ENCODE measurements at places on chromosomes 6 and 20.

DNA sequence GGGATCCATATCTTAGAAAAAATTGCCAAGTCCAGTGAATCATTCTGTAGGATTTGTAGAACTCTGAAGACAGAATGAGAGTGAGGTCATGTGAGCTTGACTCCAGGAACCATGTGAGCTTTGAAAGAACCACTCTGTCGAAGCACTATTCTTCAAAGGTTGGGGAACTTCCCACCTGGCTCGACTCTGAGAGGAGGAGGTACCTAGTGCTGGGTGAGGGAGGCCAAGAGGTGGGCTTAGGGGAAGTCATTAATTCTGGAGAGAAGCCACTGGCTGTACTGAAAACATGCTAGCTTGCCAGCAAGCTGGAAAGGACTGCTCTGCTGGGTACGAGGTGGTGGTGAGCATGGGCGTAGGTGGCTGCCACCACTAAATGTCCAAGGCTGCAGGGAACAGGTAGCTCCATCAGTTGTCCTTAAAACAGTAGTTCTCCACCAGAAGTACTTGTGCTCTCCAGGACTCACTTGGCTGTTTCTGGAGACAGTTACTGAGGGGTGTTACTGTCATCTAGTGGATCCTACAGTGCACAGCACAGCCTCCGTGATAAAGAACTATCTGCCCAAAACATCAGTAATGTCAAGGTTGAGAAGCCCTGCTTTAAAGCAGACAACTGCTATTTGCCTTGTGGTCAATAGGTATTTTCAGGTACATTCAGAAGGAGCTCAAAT, 34.7 kb upstream of the SYNJ2 start:
- no peak for DNase-seq

- no peak for DNase-seq
Measured at GRCh38 chr6:47179286-47179685, 130.4 kb downstream of the TNFRSF21 start.

- DNase-seq, result no peak
Measured at GRCh38 chr20:7147220-7147601, 379.7 kb downstream of the BMP2 start.

GRCh38 chr6:110485491-110485890, 9.1 kb upstream of the SLC22A16 start:
- DNase-seq, result no peak

- DNase-seq, result no peak
Measured at GRCh38 chr6:46305833-46306232, 135.1 kb upstream of the ENPP5 start.

DNA sequence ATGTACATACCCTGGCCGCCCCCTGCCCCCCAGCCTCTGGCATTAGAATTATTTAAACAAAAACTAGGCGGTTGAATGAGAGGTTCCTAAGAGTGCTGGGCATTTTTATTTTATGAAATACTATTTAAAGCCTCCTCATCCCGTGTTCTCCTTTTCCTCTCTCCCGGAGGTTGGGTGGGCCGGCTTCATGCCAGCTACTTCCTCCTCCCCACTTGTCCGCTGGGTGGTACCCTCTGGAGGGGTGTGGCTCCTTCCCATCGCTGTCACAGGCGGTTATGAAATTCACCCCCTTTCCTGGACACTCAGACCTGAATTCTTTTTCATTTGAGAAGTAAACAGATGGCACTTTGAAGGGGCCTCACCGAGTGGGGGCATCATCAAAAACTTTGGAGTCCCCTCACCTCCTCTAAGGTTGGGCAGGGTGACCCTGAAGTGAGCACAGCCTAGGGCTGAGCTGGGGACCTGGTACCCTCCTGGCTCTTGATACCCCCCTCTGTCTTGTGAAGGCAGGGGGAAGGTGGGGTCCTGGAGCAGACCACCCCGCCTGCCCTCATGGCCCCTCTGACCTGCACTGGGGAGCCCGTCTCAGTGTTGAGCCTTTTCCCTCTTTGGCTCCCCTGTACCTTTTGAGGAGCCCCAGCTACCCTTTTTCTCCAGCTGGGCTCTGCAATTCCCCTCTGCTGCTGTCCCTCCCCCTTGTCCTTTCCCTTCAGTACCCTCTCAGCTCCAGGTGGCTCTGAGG, 7.6 kb downstream of the CDKN1A start:
- DNase-seq, result no peak

- DNase-seq, result no peak
Measured at GRCh38 chr6:2900821-2901644, 2.1 kb downstream of the SERPINB9 start.

GRCh38 chr20:35269055-35269781, 8.7 kb downstream of the MMP24OS start:
- no peak for DNase-seq

GRCh38 chr6:8858854-8859331, 423.5 kb upstream of the SLC35B3 start:
- DNase-seq, result no peak

- DNase-seq, result no peak
Measured at GRCh38 chr6:122405417-122405816, 6.0 kb downstream of the HSF2 start.

- DNase-seq, result no peak
Measured at GRCh38 chr20:45904583-45905504, 7.1 kb downstream of the PLTP start.

DNA sequence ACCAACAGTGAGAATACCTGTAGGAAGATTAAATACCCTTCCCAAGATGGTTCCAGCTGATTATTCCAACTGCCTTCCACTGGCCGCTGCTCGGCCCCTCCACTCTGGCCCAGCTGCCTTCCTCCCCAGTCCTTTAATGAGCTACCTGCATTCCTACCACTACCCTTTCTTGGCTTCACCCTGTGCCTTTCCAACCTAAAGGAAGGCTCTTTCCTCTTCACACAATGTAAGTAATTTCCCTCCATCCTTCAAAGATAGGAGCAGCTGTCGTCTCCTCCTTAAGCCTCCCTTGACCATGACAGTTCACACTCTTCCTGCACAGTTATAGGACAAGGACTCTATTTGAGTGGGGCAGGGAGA, 16.2 kb upstream of the SNX9 start:
- DNase-seq, result no peak

GRCh38 chr6:46279874-46280273, 109.1 kb upstream of the ENPP5 start:
- DNase-seq, result no peak

DNA sequence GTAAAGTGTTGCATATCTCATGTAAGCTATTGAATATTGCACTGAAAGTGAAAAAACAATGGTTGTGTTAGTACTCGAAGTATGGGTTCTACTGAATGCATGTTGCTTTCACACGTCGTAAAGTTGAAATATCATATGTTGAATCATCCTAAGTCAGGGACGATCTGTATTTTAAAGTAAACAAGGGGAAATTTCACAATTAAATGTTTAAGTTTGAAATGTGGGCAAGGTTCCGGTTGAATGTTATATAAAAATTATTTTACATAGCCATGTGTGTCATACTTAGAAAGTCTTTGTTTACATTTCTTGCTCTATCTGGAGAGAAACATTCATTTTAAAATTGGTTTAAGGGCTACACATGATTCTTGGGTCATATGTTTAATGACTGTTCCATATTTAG, 76.8 kb downstream of the AKAP7 start:
- DNase-seq, result no peak

DNA sequence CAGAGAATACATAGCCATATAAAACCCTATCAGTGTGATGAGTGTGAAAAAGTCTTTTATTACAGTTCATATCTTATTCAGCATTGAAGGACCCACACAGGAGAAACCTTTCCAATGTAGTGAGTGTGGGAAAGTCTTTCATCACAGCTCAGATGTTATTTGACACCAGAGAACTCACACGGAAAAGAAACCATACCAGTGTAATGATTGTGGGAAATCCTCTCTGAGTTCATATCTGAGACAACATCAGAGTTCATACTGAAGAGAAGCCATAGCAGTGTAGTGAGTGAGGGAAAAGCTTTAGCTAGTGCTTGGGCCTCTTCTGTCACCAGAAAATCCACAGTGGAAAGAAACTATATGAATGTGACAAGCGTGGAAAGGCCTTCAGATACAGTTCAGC, 8.6 kb upstream of the ZSCAN16 start:
- DNase-seq, result no peak

DNA sequence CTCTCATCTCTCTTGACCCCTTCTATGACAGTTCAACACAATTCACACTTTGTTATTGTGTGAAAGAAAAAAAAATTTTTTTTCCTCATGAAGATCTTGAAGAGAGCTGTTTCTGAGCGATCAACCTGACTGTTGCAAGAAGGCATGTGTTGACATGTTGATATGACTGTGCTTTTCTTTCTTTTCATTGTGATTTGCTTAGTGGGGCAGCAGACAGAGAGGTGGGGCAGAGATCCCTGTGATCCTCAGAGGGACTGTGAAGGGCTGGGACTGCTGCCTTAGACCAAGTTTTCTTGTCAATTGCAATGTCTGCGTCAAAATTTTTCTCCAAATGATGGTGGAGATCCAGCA, 70.8 kb upstream of the IYD start:
- no peak for DNase-seq

DNA sequence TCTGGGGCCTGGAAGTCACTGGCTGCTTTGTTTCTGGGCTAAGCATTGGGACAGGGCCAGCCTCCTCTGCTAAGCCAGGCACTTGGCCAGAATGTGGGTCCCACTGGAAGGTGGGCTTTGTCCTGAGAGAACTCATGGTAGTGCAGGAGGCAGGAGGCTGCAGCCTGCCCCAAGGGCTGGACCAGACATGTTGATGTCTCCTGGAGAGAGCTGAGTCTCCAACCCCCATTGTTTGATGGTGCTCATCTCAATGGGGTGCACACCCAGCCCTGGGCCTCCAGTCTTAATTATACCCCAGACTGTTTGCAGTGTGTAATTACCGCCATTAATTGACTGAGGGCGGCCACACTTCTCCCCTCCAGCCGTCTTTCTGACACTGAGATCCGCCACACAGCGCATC, 220.5 kb upstream of the PMEPA1 start:
- no peak for DNase-seq

DNA sequence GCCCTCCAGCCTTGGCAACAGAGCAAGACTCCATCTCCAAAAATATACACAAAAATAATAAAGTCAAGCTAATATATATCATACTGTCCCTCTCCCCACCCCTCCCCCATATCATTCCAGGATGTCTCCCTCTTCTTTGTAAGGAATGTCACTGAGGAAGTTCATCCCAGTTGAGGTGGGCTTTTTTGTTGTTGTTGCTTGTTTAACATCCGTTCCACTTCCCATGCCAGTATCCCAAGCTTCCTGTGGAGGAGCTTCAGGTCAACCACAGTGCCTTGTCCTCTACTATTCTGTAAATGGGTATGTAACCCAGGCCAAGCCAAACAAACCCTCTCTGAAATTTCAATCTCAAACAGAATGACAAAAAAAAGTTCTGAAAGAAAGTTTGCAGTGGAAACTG, 19.0 kb upstream of the PTPN1 start:
- DNase-seq, result no peak

DNA sequence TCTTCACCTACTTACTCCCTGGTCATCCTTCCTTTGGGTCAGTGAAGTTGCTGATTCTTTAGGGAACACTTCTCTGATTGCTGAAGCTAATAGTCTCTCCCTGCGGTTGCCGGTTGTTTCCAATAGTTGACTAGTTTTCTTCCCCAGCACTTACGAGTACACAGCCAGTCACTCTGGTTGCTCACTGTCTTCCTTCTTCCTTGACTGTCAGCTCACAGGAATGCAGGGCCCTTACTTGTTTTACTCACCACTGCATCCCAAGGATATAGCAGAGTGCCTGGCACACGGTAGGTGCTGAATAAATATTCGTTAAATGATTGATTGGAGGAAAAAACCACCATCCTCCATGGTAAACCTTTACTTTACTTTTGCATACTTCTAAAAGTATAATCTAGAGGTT, 345.0 kb downstream of the QKI start:
- DNase-seq, result no peak

DNA sequence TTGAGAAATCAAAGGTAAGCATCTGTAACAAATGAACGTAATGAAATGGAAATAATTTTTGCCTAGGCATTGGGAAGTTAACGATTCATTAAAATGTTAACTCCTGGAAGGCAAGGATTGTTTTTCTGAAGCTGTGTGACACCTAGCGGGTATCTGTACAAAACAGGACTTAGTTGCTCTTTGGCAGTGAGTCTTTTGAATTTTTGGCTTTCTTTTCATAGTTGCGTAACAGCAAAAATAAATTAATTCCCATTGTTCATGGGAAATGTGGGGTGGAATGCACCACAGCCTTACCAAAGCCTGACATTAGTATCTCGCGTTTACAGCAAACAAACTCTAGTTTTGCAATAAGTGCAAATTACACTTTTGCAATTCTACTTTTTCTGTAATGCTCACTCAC, 92.7 kb upstream of the DTNBP1 start:
- DNase-seq, result no peak

- no peak for DNase-seq
Measured at GRCh38 chr6:26158581-26159356, 71.5 kb downstream of the HFE start.

- no peak for DNase-seq
Measured at GRCh38 chr6:127462376-127462775, 3.2 kb upstream of the KIAA0408 start.

DNA sequence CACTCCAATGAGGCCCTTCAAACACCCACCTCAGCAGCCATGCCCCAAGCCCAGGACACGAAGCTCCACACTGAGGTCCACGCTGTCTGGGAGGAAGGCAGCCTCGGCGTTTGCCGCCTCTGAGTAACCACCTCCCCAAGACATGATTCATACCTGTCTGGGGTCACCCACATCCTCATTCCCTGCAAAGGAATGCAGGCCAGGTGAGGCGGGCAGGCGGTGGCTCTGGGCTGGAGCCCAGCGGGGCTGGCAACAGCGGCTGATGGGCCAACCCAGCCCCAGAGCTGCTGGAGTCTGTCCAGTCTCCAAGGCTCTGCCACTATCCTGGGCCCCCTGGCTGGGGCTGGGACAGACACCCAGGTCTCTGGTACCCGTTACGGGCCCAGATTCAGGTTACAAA, 14.8 kb downstream of the PMEPA1 start:
- no peak for DNase-seq

- peak; percentile 23 for DNase-seq
Measured at GRCh38 chr6:5763871-5764270, 242.9 kb downstream of the NRN1 start.

DNA sequence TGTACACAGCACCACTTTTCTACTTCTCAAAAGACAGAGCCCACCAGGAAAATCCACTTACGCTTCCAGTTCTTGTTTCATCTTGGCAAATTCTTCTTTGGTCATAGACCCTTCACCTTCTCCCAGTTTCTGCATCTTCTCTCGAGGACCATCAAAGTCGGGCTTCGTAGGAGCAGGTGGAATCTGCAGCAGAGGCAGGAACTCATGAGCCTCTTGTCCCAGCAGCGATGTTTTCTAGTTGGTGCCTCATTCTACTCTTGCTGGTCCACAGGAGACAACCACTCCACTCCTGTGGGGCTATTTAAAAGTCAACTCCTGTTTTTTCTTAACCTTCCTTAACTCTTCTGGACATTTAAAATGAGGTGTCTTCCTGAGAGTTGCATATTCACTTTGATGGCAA, 14.7 kb downstream of the SNX5 start:
- no peak for DNase-seq
